ENCODE measurements at places on chromosomes 12 and 14.
A peak's percentile ranks its signal among the peaks of the same experiment; 100 is the strongest.

- DNase-seq = no peak
Measured at GRCh38 chr12:120762086-120762485, 36.5 kb downstream of the ACADS start.

GRCh38 chr12:132490422-132491137, 629 bp downstream of the FBRSL1 start:
- no peak for DNase-seq

- DNase-seq = peak; percentile 59
Measured at GRCh38 chr14:105398726-105399465, 558 bp downstream of the TEX22 start.

- DNase-seq = no peak
Measured at GRCh38 chr14:53810221-53810620, 146.4 kb downstream of the BMP4 start.

- DNase-seq = no peak
Measured at GRCh38 chr14:58671436-58671835, 33.7 kb downstream of the DACT1 start.
